ENCODE measurements at places on chromosomes 13 and 19. TPM values are rescaled to one million over a fixed set of nuclear protein-coding genes. Genes with fewer than 3 reads are reported as not detected.

MUC16 gene
- 0.42 TPM for total RNA-seq

ZNF541 gene
- total RNA-seq: 0.42 TPM

LAIR2 gene
- total RNA-seq: not detected

LHB gene
- total RNA-seq: 1.9 TPM

LILRA2 gene
- total RNA-seq: not detected

RETN gene
- not detected for total RNA-seq

LRP3 gene
- total RNA-seq: 43.1 TPM

CACNA1A gene
- total RNA-seq: 20.3 TPM

ZBTB32 gene
- total RNA-seq: not detected

ZNF223 gene
- total RNA-seq: 8.2 TPM

UHRF1 gene
- total RNA-seq: 45.7 TPM

ZNF577 gene
- 37.7 TPM for total RNA-seq

SLC17A7 gene
- total RNA-seq: 1.6 TPM

PPM1N gene
- total RNA-seq: 15.2 TPM

URAD gene
- total RNA-seq: not detected

C3 gene
- total RNA-seq: 4.8 TPM

GARIN5A gene
- total RNA-seq: 13.3 TPM

PLK5 gene
- total RNA-seq: 0.23 TPM

ZNF439 gene
- 11.7 TPM for total RNA-seq

KCNN4 gene
- total RNA-seq: 3.2 TPM

ZNF610 gene
- 6.3 TPM for total RNA-seq

GRK1 gene
- 0.27 TPM for total RNA-seq

ZNF701 gene
- 24.7 TPM for total RNA-seq

GIPR gene
- total RNA-seq: 0.19 TPM

ERF gene
- total RNA-seq: 49.4 TPM

ZNF599 gene
- total RNA-seq: 5.2 TPM

KCNC3 gene
- 3.4 TPM for total RNA-seq

KLHL1 gene
- not detected for total RNA-seq

PRR22 gene
- 1.0 TPM for total RNA-seq

CALR3 gene
- total RNA-seq: not detected

GPR12 gene
- total RNA-seq: not detected

ONECUT3 gene
- total RNA-seq: not detected

FOXO1 gene
- 66.2 TPM for total RNA-seq

NLRP9 gene
- not detected for total RNA-seq

TNNT1 gene
- 51.4 TPM for total RNA-seq

KLK2 gene
- 0.69 TPM for total RNA-seq

PTH2 gene
- total RNA-seq: not detected

CNMD gene
- total RNA-seq: 137 TPM

CLEC4G gene
- 0.52 TPM for total RNA-seq

TPT1 gene
- 1,385 TPM for total RNA-seq

FXYD3 gene
- total RNA-seq: not detected

SIGLEC8 gene
- not detected for total RNA-seq

FUT2 gene
- total RNA-seq: 5.6 TPM

CEBPA gene
- total RNA-seq: 5.0 TPM

CYP2A7 gene
- total RNA-seq: not detected
